ENCODE measurements at places on chromosomes 6 and 20.

DNA sequence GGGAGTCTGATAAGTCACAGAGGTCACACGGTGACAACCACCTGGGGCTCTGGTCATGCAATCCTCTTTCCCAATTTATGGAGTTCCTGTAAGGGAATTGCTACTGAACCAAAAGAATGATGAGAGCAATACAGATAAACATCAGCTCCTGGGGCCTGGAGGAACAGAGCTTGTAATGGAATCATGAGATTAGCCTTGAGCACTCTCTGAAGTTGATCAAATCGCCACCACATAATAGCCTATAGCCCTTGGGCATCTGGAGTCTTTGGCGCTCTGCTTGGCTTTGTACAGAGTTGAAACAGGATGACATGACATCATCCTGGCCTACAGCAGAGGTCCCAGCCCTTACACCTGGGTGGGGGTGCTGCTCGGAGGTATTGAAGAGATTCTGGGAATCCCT lies 154.3 kb upstream of the DTNBP1 start:
- DNase-seq, result no peak

- DNase-seq, result no peak
Observed at GRCh38 chr20:6533761-6534479, 233.6 kb upstream of the BMP2 start.

DNA sequence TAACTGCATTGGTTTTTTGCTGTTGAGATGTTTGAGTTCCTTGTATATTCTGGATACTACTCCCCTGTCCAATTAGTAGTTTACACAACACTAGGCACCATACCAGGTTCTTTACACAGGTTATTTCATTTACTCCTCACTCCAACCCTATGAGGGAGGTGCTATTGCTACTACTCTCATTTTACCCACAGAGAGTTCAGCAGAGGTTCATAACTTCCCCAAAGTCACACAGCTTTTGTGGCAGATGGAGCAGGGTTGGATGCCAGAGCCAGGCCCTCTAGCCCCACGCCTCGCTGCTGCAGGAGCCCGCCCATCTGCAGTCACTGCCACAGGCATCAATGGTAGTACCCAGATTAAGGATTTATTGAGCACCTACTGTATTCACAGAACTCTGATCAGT lies 61.7 kb upstream of the MAP3K4 start:
- no peak for DNase-seq

GRCh38 chr20:58192567-58192966 lies 35.9 kb downstream of the ANKRD60 start:
- DNase-seq, result no peak

DNA sequence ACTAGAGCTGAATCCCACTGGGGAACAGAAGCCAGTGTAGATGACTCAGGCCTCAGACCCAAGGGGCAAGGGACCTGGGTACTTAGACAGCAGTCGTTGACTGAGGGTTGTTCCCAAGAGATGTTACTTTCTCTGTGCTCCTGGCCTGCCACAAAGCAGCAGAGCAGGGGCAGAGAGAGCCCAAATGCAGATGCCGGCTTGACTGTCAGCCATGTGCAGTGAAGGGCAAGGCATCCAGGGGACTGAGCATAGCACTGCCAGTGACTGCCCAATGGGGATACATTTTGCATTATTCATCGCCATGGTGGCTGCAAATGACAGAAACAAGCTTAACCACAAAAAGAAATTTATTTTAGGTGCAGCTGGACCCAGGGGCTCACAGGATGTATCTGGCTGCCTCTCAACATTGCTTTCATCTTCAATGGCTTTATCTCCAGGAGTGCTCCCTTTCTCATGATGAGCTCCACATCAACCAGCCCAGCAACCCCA lies 7.6 kb upstream of the TP53RK start:
- no peak for DNase-seq

Measured in SW480 (cell line).